GM10248 (cell line): ENCODE measurements at places on chromosomes 6 and 20.

DNA sequence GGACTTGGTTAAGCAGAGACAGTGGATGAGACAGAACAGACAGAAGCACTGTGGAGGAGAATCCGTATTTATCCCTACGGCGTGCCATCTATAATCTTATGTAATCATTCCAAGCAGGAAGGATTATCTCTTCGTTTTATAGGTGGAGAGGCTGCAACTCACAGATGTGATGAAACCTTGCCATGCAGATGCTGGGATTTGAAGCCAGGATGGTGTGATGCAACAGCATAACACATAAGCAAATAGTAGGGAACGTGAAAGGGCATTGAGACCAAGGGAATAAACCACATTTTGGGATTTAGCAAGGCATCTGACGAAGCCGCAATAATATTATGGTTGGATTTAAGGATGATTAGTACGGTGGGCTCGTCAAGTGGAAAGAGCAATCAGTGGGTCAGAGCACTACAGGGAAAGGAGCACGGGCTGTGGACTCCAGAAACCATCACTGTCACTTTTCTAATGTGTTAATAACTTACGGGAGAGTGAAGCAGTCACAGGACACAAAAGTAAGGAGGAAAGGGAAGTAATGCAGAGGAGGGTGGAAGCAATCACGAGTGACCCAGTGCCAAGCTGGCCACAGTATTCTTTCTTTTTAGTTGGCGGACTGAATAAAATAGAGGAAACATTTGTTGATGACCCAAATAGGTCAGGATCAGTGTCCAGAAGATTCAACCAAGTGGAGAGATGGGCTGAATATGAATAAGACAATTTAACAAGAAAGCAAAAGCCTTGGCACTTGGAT is 119.6 kb upstream of the EDN1 start:
- no peak for DNase-seq

DNA sequence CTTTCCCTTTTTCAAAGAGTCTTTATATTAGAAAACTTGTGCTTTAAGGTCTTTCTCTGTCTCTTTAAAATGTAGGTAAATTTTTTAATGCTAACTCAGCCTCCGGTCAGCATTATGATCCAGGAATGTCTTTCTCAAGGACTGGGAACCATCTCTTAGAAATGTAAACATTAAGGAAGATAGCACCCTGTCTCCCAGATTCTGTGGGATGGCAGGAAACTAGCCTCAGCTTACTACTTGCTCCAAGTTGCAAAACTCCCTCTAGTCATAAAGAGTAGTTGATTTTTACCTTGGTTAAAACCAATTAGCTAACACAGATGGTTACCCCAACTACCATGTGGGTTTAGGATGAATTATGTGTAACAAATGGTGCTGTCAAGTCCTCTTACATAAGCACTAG is 4.7 kb upstream of the TAAR1 start:
- DNase-seq: no peak

DNA sequence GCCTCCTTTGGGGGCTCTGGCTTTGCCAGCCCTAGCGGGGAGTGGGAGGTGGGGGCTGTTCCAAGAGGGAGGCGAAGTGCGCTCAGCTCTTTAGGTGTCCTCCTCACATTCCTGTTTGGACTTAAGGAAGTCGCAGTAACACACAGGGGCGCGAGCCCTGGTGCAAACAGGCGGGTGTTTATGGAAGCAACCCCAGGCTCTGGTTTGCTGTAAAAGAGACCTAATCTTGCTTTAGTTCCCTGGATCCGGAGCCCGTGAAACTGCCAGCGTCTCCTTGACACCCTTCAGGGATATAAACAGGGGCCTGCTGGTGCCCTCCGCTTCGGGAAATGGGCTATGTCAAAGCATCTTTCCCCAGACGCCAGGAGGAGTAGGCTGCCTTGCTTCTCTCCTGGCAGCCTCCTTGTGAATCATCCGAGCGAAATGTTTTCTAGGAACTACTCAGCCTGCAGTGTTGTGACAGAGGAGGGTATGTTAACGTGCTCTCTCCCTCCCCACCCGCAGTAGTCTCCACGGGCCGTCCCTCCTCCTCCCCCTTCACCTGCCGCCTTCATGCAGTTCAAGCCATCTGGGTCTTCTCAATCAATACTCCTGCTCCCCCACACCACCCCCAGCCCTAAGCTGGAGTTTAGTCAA is 168.0 kb upstream of the LRFN2 start:
- DNase-seq: no peak

DNA sequence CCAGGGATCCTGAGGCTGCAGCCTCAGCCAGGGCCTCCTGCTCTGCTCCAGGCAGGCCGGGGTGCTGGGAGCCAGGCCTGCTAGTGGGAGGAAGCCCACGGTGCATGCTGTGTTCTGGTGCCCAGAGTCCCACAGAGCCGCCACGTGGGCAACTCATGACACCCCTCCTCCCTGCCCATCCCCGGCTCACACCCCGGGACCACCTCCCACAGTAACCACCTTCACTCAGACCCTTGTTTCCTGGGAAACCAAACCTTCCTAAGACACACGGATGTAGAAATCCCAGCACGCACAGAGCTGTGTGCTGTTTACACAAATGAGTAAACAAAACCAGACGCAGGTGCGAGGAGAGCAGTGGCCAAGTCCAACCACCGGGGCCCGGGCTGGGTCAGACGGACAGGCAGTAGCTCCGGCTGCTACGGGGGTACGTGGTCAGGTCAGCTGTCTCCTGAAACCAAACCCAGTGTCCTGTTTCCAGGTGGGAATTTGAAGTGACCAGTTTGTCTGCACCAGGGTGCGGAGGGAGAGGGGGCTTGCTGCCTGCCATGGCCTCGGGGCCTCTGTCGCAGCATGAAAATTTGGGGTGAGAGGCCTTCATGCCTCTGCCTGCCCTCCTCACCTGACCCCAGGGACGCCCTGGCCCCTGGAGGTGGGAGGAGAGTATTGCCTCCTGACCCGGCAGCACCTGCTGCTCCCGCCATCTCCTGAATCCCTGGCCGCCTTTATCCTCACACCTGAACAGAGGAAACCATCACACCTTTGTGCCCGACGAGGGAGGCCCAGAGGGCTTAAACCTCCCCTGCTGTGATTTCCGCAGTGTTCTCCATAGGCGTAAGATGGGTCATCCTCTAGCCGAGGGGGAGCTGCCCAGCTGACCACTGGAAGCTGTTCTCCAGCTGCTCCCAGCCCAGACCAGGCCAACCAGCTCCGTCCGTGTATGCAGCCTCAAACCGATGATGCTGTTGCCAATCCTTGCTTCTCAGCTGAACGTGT is 52.0 kb upstream of the SMOC2 start:
- DNase-seq: no peak

GRCh38 chr20:54350415-54350814 is 125.0 kb upstream of the DOK5 start:
- no peak for DNase-seq

DNA sequence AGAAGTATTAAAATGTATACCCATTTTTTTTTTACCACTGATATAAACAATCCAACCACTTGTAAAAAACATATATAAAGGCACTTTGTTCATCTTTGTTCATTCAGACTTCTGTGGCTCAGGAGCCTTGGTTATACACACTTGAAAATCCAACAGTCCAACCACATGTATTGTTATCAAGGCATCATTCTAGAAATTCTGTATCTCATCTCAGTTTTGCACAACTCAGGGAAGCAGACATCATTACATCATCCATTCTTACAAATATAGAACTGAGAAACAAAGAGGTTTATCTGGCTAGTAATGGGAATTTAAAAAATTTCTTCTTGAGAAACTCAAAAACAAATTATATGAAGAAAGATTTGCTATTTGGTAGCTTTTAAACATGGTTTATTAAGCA is 88.1 kb downstream of the HMGCLL1 start:
- DNase-seq: no peak

DNA sequence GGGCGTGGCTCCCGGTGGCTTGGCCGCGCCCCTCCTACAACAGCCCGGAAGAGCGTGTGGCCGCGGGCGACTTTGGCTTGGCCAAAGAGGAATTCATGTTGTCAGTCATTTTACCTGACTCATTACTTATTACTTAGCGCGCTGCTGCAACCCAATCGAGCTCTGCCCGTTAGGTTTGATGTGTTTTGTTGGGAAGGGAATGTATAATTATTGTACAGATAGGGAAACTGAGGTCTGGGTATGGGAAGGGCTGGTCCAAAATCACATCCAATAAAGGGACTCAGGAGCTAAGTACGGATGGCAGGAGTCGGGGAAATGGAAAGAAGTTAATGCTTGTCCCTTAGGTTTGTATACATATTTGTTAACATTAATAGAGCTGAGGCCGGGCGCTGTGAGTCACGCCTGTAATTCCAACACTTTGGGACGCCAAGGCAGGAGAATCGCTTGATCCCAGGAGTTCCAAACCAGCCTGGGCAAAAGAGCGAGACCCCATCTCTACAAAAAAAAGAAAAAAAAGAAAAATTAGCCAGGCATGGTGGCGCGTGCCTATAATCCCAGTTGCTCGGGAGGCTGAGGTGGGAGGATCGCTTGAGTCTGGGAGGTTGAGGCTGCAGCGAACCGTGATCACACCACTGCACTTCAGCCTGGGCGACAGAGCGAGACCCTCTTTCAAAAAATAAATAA is 639 bp upstream of the ZNF335 start:
- peak; percentile 99 for DNase-seq

- no peak for DNase-seq
Measured at GRCh38 chr6:115071962-115072361, 729.1 kb upstream of the HS3ST5 start.

DNA sequence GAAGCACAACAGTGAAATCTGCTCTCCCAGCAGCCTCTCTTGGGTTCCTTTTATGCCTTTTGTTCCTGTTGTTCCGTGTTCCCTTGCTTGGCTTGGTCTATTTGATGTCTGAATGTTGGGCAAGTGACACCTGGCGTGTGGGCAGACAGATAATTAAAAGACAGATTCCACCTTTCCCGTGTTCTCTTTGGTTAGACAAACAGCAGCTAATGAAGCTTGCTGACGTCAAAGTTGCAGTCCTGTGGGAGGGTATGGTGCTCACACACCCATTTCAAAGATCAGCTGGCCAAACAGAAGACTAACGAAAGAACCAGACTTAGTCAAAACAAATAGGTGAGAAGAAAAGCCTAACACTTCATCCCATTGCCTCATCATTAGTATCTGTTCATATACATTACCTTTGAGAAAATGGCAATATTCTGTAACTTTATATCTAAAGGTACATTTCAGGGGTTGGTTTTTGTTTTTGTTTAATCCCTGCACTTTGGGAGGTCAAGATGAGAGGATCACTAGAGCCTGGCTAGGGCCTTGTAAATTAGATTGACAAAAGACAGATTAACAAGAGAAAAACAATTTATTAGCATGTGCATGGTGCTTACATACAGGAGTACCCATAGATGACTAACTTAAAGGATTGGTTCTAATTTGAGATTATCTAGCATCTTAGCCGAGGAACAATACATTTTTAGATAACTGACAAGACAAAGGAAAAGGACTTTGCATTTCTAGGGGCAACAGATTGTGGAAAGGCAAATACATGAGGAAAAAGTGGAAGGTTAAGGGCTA is 48.9 kb upstream of the TNFRSF21 start:
- no peak for DNase-seq

DNA sequence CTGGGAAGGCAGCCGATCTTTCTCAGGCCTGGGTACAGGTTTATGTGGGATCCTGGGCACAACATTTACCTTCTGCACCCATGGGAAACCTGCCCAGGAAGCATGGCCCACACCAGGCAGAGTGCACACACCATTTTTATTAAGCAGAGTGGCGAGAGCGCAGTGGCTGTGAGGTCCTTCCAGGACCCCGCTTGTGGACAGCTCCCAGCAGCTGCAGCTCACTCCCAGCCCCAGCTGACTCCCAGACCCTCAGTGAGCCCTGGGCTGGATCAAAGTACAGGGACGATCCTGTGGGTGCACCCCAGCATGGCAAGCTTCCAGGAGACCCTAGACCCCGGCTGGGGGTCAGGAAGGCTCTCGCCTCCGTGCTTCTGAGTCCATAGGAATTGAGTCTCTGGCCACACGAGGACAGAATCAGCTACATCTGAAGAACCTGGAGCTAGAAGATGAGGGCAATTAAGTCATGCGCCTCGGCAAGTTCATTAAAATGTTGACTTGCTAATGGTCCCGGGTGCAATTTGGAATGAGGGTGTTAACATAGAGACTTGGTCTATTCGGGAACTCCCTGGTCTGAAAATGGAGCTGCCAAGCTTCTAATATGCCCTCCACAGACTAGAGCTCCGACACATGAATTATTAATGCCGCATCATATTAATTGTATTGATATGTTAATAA is 65.4 kb upstream of the SLCO4A1 start:
- DNase-seq: no peak

DNA sequence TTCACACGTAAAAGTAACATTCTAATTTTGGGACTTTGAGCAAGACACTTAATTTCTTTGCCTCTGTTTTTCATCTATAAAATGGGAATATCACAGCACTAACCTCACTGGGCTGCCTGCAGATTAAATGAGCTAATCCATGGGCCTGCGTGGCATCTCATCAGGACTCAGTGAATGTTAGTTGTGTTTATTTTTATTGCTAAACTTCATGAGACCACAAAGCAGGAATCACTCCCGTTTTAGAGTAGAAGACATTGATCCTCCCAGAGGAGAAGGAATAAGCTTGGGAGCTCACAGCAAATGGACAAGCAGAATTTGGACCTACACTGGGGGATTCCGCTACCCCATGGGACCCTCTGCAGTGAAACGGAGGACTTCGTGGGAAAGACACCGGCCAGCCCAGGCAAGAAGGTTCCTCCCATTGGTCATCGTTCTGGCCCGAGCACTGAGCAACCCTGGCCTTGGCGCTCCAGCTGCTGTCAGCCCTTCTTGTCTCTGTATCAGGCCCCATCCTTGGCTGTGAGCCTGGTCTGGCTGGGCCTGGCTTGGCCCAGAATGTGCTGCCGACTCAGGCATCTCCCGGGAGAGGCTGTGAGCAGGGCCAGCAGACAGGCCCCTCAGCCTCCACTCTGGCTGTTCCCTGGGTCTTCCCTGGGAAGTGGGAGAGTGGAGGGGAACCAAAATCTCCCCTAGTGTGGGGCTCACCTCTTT is 79.8 kb downstream of the NFATC2 start:
- DNase-seq: no peak

DNA sequence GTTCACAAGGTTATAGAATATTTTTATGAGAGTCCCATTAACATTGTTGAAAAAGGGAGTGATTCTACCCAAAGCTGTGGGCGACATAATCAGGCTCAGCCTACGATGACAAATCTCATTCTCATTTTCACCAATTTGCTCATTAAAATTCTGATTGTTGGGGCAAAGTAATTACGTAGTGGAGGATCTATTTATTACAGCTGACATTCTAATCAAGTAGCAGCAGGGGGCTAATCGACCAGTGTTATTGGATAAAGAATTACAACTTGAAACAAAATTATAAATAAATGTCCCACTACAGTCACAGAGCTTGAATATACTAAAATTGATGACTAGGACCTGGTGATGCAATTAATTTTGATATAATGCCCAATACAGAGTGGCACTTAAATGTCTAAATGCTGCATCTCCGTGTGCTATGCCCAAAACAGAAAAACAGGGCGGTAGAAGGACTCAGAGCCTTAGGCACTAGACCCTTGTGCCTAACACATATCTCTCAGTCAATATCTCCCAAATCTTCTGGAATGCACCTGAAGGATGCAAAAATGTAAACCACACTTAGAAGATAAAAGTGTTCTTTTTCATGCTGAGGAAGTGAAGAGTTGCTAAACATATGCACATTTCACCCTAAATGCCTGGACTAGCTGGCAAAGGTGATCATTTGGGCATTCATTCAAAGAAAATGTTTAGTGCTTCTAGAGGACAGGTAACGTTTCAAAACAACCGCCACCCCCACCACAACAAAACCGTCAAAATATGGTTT is 88.3 kb downstream of the CD24 start:
- no peak for DNase-seq
